IMR-90 (cell line): ENCODE measurements at places on chromosomes 1 and 21. TPM values are rescaled to one million over a fixed set of nuclear protein-coding genes. Genes with fewer than 3 reads are reported as not detected.

- no peak for DNase-seq
These were observed 4.5 kb downstream of the NPL start for GRCh38 chr1:182794091-182794490.

GRCh38 chr1:180821970-180822369 lies 90.7 kb upstream of the KIAA1614 start:
- DNase-seq: no peak

Gene NHLH1
- total RNA-seq: not detected in 2 replicates

- no peak for DNase-seq
These were observed 94.3 kb downstream of the JAK1 start for GRCh38 chr1:64872067-64872466.

Gene TSTD1
- not detected in 2 replicates for total RNA-seq

Gene FOXD3
- not detected in 2 replicates for total RNA-seq

- no peak for DNase-seq
These were observed 641 bp upstream of the ZBTB21 start for GRCh38 chr21:42010507-42011495.

DNA sequence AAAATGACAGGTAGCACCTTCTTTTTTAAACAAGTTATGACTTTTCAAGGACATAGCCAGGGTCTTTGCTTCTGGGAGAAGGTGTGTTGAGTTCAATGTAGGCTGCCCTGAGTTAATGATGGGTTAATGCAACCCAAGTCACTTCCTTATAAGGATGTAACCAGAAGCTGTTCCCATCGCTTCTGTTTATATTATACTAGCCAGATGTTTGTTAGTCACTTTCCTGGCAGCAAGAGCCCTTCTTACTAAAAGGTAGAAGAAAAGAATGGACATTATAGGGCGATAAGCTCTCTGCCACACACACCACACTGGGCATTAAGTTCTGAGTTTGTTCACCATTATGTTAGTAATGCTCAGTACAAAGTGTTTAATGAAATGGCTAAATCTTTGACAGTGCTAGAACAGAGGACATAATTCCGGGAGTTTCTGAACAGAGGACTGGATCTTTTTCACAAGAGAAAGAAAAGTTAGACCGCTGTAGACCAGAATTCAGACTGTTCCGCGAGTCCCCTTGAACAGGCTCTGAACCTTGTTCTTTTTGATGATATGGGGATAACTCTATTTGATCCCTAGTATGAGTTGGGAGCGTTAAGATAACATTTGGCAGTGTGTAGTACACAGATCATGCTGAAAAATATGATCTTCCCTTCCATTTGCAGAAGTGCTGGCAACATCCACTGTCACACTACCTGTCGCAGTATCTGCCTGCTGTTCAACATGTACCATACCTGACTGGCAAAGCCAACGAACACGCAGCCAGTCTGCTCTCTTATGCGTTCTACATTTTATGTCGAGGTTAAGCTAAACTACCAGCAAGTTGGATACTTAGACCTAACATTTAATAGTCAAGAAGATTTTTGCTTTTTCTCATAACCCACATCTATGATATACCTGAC lies 41.0 kb downstream of the DEGS1 start:
- peak; percentile 92 for DNase-seq

GRCh38 chr1:59188413-59189213 lies 108.3 kb upstream of the FGGY start:
- no peak for DNase-seq

Gene DEDD
- 35.3 and 47.9 TPM in 2 replicates for total RNA-seq

Gene NCF2
- 2.8 and 3.2 TPM in 2 replicates for total RNA-seq

- DNase-seq: no peak
These were observed 144.4 kb upstream of the NRIP1 start for GRCh38 chr21:15209224-15209623.

Gene MPZ
- 0.18 and 0.28 TPM in 2 replicates for total RNA-seq
